ENCODE measurements at places on chromosomes 5 and 9.

DNA sequence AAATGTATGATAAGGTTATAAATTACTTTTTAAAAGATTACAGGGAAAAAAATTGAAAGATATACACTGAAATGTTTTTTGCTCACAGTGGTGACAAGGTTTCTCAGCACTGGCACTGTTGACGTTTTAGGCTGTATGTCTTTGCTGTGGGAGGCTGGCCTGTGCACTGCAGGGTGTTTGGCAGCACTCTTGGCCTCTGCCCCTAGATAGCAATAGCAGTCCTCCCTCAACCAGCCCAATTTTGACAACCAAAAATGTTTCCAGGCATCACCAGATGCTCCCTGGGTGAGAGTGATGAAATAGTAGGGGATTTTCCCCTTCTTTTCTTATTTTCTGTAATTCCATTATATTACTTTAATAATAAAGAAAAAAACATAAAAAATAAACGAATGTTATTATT is 3.3 kb downstream of the CD274 start:
- DNase-seq: no peak

GRCh38 chr5:57537811-57538210 is 55.2 kb upstream of the ACTBL2 start:
- DNase-seq: no peak

DNA sequence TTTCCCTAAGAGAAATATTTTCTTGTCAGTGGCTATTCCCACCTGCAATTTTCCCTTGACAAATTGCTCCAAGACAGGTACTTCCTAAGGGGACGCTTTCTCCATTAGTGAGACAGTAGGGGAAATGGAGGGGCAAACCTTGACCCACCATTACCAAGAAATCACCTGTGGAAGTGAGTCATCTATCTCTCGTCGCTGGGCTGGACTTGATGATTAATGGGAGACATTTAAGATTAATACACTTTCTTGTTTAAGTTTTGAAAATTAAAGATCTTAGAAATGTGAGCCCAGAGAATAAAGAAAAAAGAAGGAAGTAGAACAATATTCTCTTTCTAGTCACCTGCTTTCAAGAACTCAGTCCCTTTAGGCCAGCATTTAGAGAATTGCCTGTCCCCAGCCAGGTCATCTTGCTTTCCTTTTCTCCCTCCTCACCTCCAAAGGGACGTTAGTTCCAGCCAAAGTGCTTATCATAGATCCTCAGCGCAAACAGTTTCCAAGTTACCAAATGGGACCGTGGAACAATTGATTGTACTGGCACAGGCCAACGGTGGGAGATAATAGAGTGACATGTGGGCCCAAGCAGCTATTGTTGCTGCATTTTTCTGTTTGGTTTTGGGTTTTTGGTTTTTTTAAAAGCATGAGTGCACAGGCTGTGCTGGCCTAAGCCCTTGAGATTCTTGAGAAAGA is 284.4 kb downstream of the ENC1 start:
- no peak for DNase-seq

- DNase-seq: no peak
Observed at GRCh38 chr9:97510797-97511654, 9.6 kb downstream of the TMOD1 start.

DNA sequence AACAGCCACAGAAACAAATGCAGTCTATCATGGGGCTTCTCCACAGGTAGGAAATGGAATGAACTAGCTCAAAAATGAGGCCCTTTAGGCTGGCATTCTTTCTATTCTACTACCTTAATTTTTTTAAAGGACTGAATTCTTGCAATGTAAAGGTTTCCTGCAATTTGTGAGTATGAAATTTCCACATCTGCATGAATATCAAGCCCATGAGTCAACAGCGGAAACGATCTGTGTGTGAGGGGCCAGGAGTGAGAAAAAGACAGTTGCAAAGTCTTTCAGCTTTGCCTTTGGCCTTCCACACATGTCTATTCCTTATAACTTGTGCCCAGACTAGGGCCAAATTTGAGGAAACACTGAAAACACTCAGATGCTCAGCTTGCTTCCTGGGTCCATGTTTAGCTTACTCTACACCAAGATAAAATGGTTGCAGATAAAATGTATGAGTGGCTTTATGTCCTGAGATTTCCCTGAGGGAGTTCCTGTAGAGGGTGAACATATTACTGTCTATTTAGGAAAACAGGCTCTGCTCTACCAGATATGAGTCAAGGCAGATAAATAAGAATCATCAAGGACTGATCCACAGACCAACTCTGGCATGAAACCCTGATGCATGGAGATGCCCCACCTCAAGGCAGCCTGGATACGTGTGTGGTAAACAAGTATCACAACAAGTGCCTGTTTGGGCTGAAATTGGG is 46.5 kb downstream of the RETREG1 start:
- no peak for DNase-seq

DNA sequence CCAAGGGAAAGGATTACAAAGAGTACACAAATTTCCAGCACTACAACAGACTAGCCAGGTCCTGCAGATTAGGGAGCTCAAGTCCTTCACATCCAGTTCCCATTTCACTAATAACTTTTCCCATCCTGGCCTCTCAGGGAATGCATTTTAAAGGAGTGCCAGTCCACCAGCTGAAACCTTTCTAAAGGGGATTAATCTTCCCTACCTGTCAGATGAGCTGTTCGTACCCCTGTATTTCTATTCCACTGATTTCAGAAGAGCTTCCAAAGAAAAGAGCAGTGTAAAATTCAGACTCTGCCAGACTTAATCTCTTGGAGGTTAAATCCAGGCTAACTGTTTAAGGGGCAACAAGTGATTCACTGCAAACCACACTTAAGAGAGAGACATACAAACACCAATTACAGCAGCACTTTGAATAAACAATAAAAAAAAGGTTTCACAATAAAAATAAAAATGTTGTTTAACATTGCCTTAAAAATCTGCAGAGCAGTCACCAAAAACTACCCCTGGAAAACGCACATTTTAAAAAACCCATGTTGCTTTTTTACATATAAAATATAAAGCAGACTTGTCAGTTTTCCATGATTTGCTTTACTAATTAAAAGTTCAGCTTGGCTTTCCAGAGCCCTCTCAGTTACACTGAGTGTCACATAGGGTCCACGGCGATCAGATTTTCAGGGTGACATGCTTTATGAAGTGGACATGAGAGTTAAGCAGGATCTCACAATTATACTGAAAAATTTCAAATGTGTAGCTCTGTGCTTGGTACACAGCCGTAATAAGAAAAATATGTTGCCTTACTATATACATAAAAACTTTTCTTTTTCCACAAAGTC is 3.2 kb downstream of the ROR2 start:
- no peak for DNase-seq

- DNase-seq: peak; percentile 99
Observed at GRCh38 chr9:114677418-114677817, 4.6 kb downstream of the TEX48 start.

GRCh38 chr5:177008716-177009115 is 2.1 kb upstream of the UIMC1 start:
- DNase-seq: no peak

DNA sequence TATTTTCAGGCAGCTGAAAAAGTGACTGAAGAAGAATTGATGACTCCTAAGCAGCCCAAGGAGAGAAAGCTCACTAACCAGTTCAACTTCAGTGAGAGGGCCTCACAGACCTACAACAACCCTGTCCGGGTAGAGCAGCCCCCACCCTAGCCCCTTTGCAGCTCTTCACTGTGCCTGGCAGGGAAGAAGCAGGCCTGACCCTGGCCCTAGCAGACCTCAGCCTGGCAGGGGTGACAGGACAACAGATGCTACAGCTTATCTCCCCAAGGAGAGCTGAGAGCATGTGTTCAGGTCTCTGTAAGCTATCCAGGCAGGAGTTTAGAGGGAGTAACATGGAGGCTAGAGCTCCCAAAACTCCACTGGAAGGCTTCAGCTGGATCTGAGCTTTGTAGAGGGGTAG is 31.8 kb downstream of the DNAI1 start:
- DNase-seq: no peak

DNA sequence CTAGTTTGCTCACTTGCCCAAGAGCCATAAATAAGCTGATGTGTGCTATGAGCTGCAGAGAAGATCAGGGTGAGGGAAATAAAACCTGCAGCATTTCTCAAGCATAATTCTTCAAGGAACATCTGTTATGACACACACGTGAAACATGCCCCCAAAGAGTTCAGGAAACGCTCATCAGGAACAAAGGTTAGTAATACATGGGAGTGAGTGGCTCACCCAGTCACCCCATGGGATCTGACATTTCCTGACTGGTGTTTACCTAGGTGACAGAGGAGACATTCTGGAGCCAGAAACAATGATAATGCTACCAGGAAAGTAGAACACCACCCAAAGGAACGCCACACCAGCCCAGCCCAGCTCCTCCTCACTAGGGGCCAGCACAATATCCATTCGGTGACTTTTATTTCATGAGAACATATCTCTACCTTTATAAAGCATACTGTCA is 66.0 kb downstream of the FRMD3 start:
- peak; percentile 42 for DNase-seq

GRCh38 chr5:14581891-14582796 is 552 bp downstream of the OTULINL start:
- no peak for DNase-seq

DNA sequence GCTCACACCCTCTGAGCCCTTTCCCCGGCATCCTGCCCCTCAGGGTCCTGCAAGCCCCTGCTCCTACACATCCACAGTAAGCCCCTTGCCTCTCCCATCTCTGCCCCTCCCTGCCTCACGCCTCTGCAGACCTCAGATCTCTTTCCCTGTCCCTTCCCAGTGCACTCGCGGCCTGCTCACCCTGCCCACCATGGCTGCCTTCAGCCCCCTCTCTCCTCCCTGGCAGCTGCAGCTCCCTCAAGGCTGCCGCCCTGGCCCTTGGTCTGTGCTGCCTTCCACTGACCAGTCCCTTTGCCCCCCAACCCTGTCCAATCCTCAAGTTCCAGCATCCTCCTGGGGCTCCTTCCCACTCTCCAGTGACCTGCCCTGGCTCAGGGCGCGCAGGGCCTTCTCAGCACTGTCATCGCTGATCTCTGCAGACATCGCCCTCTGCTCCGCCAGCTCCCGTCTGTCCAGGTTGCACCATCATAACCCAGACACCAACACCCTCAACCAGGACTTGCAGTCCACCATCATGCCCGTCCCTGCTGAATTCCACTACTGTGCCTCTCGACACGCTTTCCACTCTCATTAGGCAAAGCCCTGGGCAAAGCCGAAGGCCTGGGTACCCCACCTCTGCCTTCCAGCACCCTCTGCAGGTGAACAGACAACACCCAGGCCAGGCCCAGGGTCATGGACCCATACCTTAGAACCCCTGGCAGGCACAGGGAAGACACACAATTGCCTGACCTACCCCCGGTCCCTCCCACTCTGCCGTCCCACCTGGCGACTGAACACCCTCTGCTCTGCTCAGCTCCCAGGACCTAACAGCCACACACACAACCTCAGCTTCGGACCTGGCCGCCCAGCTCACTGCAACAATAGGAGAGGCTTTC is 97.8 kb upstream of the RUFY1 start:
- no peak for DNase-seq

GRCh38 chr5:102539562-102539961 is 40.8 kb upstream of the SLCO6A1 start:
- DNase-seq: no peak

DNA sequence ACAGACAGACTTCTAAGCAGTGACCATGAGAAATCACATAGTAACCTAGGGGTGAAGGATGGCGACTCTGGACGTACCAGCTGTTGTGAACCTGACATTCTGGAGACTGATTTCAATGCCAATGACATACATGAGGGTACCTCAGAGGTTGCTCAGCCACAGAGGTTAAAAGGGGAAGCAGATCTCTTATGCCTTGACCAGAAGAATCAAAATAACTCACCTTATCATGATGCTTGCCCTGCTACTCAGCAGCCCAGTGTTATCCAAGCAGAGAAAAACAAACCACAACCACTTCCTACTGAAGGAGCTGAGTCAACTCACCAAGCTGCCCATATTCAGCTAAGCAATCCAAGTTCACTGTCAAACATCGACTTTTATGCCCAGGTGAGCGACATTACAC is 38.0 kb upstream of the CCDC152 start:
- DNase-seq: no peak

GRCh38 chr9:114310471-114311450 is 12.1 kb upstream of the ORM1 start:
- DNase-seq: no peak

- peak; percentile 65 for DNase-seq
Observed at GRCh38 chr9:133115604-133116345, 5.3 kb downstream of the RALGDS start.

- no peak for DNase-seq
Observed at GRCh38 chr9:133978899-133979272, 13.2 kb downstream of the VAV2 start.

DNA sequence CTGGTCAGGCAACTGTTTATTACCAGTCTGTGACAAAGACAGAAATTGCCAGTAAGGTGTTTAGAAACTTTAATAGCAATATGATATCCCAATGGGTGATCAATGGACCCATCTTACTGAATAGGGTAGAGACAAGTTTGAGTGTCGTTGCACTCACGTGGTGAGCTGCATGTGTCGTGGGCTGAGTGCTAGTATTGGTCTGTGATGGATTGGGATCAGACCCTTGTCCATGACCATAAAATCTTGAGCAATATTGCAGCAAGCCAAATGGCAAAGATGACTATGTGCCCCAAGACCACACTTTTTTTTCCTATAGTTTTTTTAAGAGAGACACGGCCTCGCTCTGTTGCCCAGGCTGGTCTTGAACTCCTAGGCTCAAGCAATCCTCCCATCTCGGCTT is 114.5 kb downstream of the PALM2AKAP2 start:
- DNase-seq: no peak

- DNase-seq: no peak
Observed at GRCh38 chr9:76200745-76201144, 193.5 kb downstream of the RFK start.

GRCh38 chr9:13556656-13557055 is 277.2 kb upstream of the MPDZ start:
- DNase-seq: no peak

DNA sequence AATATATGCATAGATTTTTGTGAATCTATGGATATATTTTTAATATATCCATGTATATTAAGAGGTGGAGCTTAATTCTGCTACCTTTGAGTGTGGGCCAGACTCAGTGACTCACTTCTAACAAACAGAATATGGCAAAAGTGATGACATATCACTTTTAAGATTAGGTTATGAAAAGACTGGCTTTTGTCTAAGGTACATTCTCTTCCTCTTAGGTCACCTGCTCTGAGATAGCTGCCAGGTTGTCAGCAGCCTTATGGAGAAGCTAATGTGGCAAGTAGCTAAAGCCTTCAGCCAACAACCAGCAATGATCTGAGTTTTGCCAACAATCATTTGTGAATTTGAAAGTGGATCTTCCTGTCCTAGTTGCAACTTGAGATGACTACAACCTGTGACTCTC is 83.8 kb downstream of the ANKRD31 start:
- DNase-seq: no peak

DNA sequence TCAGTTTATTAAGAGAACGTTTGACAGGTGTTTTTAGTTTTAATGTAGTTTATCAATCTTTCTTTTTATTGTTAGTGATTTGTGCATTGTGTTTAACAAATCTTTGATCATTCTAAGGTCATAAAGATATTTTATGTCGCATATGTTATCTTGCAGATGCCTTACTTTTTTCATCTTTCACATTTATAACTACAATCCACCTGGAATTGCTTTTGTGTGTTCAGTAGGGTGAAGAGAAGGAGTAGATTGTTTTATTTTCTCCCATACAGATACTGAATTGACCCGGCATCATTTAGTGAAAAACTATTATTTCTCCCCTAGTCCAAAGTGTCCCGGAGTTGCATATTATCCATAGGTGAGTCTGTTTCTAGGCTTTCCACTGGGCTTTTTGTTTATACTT is 179.4 kb upstream of the RGMB start:
- DNase-seq: no peak

Measured in GM04504 (cell line).